Activated CD4-positive, CD25-positive, alpha-beta regulatory T cell (primary cell): ENCODE measurements at places on chromosomes 4 and X.

GRCh38 chr4:53105313-53105712 lies 243.2 kb downstream of the RASL11B start:
- no peak for DNase-seq

- DNase-seq: no peak
Measured at GRCh38 chr4:30716681-30717207, 3.4 kb upstream of the PCDH7 start.

- no peak for DNase-seq
Measured at GRCh38 chrX:7143941-7144525, 3.5 kb upstream of the STS start.

DNA sequence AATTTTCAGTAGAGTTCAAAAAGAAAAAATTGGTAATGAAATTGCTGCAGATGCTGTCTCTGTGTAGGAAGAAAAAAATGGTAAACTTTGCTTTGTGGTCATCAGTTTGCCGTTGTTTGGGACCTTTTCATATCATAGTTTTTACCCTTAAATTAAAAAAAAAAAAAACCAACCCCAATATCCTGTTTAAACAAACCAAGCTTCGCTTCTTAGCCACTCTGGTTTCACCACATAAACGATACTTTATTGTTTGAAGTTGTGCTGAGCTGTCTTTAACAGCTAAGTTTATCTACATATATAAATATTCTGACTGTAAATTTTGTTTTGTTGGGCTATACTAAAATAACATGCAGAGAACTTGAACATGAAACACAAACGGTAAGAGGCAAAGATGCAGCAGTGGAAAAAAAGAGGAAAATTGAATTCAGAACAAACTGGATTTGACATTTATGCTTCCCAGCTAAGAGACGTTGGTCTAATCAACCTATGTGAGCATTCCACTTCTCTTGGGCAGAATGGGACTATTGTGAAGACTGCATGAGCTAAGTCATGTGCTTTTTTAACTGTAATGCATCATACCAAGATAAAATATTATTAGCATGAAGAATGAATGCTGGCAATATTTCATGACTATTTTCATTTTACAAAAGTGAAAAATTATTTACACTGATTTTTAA lies 15.7 kb upstream of the H2AZ1 start:
- DNase-seq: no peak

- no peak for DNase-seq
Measured at GRCh38 chr4:54668014-54668611, 10.4 kb downstream of the KIT start.

DNA sequence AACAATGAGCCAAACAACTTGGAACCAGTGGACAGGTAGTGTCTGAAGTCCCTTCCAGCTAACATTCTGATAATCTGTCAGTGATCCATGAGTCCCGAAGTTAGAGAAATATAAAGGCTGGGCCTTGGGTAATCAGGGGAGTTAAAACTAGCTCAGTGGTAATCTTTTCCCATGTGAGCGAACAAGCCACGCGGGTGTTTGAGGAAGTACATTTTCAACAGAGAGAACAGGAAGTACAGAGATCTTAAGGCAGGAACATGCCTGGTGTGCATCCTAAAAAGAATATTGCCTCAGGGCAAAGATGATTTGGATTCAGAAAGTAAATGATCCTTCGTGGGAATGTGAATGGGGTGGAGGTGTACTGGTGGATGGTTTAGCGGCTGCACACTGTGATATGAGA lies 42.9 kb downstream of the FNIP2 start:
- DNase-seq: no peak

DNA sequence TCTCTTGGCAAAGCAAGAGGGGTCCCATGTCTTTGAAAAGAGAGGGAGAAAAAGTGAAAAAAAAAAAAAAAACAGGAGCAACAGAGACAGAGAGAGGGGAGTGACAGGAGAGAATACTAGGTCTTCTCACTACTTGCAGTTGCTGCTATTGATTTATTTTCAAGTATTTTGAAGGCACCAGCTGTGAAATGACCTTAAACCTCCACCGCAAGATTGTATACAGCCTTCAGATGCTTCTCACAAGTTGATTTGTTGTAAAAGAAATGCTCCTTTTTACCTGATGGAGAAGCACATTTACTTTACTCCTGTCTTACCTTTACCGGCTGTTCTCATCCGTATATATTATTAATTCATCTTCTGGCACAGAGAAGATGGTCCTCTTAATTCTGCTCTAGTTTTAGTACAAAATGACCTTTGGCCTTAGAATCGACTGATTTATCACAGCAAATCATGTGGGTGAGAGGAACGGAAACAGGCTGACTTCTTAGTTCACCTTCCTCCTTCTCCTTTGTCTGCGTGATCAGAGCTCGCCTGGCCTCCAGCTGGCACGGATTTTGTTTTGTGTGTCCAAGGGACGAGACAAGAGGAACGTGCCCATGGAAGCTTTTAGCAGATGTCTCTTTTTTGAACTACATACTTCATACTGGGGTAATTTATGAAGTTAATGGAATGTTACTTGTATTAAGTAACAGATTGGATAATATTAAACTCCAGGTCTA lies 82.4 kb upstream of the PACRGL start:
- DNase-seq: no peak

- no peak for DNase-seq
Measured at GRCh38 chr4:5217421-5217820, 166.1 kb downstream of the STK32B start.

DNA sequence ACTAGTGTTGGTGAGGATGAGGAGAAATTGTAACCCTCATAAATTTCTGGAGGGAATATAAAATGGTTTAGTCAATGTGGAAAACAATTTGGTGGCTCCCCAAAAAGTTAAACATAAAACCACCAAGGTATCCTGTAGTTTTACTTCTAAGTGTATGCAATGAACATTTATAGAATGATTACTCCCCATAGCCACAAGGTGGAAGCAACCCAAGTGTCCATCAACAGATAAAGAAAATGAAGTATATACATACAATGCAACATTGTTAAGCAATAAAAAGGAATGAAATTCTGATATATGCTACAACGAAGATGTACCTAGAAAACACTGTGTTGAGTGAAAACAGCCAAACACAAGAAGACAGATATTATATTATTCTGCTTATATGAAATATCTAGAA lies 569.1 kb upstream of the GRID2 start:
- DNase-seq: no peak

DNA sequence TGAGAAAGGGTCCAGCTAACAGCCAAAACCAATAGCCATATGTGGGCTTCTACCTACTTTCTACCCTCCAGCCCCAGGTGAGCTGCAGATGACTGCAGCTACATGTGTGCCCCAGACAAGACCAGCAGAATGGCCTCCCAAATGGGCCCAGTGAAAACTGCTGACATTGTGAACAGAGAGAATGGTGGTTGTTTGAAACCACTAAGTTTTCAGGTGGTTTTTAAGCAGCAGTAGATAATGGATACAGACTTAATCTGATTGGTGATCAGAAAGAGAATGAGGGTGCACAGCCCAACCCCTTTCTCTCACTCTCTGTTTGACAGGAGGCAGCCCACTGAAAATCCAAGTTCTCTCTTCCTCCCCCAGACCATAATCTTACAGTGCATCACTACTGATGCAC lies 42.5 kb upstream of the BBS12 start:
- no peak for DNase-seq
